ENCODE measurements at places on chromosomes 5 and 9.

DNA sequence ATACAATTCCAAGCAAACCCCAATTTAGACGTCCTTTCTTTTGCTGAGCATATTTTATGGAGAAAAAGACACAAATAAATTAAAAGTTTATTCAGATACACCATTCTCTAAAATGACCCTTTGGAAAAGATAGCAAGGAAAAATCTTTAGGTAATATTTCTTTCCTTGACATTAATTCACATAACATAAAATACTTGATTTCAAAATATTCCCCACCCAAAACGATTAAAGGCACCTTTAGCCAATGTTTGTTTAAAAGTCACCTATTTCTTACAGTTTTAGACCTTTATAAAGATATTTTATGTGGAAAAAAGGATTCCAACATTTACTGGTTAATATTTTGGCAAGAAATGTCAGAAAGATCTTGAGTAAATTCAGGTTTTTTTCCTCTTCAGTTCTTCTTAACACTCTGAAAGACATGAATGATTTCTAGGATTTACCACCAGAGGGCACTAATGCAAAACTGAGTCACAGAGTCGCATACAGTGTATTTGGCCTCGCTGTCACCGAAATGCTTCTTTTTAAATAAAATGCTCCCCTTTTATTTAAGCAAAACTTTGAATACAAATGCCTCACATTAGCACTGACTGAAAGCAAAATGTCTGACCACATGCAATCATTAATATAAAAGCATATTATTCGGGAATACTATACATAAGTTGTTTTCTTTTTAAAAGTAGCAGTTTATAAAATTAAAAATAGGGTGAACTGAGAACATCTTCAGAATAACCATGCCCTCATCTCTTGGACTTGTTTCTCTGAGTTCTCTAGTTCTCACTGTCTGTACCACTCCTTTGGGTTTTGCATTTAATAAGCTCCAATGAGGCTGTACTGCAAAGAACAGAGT lies 122.5 kb downstream of the SLC1A3 start:
- no peak for DNase-seq

GRCh38 chr9:107712390-107712789 lies 222.8 kb upstream of the KLF4 start:
- DNase-seq = no peak

DNA sequence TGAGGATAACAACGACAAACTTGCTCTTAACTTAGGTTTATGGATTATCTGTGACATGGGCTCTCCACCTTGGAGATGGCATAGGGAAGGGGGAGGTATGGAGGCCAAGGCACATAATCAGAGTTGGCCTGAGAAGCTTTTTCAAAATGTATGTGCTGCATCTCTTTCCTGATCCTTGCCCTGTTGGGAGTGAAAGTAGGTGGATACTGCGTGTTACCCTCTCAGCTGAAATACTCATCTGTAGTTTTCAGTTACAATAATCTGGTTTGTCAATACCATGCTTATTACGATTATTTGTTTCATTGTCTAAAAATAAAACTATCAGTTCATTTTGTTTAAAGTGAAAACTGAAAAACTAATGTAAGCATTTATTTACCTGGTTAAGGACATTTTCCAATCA lies 86.7 kb downstream of the SLC44A1 start:
- DNase-seq = no peak

GRCh38 chr5:73969195-73970036 lies 343.4 kb downstream of the ARHGEF28 start:
- DNase-seq = no peak

- no peak for DNase-seq
Observed at GRCh38 chr9:132171702-132172101, 9.8 kb downstream of the NTNG2 start.

DNA sequence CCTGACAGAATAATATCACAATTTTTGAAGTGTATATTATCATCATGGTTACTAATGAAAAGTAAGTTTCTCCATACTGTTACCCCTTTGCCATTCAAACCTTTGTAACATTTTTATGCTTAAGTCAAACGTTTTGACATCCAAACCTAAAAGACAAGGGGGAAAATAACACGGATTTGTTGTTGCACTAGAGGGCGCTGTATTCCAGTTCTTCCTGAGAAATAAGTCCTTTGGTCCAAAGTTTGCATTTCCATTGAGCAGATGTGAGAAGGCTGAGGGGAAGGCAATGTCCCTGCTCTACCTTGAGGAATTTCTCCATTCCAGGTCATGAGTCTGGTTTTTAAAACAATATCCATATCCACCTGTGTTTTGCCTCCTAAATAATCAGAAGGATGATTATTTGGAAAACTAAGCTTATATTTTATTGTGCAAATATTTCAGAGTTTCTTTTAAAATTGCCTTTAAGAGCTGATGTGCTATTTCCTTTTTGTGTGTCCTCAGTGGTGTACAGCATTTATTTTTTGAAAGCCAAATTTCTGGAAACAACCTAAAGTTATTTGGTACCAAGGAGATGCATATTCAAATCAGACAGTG lies 9.7 kb downstream of the LECT2 start:
- DNase-seq = no peak

GRCh38 chr9:6692433-6692832 lies 46.9 kb upstream of the GLDC start:
- no peak for DNase-seq

DNA sequence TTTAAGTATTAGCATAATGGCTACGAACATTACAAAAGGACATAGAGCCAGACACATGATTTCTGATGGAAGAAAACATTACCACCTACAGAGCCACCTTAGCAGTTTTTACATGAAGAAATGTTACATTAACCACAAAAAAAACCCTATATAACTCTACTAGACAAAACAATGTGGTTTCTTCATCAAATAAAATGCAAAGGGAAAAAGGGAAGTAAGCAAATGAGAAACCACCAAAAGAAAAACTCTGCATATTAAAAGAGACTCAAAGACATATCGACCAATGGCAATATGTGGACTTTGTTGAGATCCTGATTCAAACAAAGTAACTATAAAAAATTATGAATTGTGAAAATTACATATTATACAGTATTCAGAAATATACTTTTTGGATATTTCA lies 132.7 kb downstream of the TSSK1B start:
- DNase-seq = no peak

GRCh38 chr9:37037503-37038301 lies 3.6 kb upstream of the PAX5 start:
- no peak for DNase-seq

GRCh38 chr5:72372923-72373322 lies 52.8 kb downstream of the PTCD2 start:
- DNase-seq = no peak

- no peak for DNase-seq
Observed at GRCh38 chr5:10261065-10261464, 11.0 kb downstream of the CCT5 start.

GRCh38 chr5:107263387-107264018 lies 407.2 kb downstream of the EFNA5 start:
- no peak for DNase-seq

GRCh38 chr9:113492343-113493202 lies 29.0 kb downstream of the RGS3 start:
- DNase-seq = no peak

- no peak for DNase-seq
Observed at GRCh38 chr5:100188339-100188738, 346.8 kb upstream of the FAM174A start.

DNA sequence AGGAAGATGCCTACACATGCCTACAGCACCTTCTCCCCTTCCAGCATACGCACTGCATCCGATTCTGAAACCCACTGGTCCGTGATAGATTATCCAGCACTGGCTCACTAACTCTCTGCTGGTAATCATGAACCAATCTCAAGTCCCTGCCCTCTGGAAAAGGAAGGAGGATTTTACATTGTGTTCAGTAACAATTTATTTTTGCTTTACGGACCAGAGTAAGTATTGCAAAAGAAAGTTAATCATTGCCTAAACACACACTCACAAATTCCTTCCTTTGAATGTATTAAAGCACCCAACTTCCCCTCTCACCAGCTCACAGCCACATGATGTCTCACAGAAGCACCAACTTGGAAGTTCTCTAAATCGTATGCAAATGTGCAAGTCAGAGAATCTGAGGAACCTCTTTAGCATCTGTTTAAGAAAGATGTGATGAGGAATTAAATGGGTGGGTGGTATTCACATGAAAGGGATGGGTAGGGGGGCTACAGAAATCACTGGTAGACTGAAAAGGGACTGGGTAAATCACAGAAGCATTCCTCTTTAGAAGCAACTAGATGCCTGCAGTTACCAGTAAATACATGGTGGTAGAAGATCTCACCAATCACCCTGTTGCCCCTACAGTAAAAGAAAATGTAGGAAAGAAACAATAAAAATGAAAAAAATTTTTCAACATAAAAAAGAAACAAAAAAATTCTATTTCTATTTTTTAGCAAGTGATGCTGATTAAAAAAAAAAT lies 8.4 kb downstream of the GNAQ start:
- no peak for DNase-seq

DNA sequence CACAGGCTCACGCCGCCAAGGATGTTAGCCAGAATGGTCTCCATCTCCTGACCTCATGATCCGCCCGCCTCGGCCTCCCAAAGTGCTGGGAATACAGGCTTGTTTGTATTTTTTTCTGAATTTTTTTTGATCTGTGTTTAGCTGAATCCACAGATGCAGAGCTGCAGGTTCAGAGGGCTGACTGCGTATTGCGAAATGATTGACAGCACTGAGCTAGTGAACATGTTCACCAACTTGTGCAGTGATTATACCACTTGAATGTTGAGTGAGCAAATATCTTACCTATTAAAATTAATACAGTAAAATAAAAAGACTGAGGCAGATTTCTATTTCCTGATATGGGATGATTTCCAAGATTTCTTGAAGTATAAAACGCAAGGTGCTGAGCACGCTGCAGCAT lies 123.1 kb upstream of the PHYKPL start:
- no peak for DNase-seq

GRCh38 chr9:126613651-126614050 lies at the start of gene LMX1B:
Gene LMX1B (plus strand): TSS chr9:126613928. CDS start chr9:126614450, 522 bp downstream.
- no peak for DNase-seq

DNA sequence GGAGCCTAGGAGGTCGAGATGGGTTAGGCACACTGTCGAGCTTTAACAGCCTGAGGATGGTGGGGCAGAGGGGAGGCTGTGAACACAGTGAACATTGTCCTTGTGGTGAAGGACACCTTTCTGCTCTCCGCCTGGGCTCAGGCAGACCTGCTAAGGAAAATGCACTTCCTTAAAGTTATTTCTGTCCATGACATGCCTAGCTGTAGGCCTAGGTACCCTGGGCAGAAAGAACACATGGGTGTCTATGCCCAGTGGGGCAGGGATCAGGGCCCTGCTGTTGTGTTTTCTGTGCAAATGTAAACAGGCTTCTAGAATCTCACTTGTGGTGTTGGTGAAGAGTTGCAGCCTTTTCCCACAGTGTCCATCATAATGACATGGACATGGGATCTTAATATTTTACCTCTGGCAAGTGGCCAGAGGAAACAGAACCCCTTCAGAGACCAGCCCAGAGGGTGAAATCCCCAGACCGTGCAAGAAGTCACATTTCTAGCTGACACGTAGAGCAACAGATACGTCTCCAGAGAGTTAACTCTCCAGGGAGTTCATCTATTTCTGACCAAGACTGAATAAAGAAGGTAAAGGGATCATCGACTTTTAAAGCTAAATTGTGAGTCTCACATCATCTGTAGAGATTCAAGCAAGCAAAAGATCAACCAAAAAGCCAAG lies 79.2 kb downstream of the C9orf152 start:
- no peak for DNase-seq

DNA sequence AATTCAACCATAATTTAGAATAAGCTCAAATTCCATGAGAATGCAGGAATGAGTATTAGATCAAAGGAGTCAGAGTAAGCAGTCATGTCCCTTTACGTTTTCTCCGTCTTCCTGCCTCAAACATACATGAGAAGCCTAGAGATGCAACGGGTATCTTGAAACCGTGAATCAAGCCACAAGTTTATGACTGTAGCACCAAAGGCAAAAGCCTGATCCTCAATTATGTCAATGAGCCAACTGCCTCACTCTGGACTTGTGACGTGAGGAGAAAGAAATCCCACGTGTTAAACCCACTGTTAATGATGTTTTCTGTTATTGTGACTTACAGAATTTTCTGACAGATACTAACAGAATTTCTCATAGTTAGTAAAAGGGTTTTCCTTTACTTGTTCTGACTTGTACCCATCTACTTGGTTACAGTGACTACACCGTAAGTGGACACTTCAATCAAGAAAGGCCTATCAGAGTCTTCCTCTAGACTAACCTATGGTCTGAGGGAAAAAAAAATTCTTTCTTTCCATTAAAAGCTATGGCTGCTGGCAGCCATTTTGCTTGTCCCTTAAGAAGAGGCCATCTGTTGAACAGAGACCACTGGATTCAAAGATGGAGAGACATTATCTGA lies 35.3 kb upstream of the HK3 start:
- no peak for DNase-seq

DNA sequence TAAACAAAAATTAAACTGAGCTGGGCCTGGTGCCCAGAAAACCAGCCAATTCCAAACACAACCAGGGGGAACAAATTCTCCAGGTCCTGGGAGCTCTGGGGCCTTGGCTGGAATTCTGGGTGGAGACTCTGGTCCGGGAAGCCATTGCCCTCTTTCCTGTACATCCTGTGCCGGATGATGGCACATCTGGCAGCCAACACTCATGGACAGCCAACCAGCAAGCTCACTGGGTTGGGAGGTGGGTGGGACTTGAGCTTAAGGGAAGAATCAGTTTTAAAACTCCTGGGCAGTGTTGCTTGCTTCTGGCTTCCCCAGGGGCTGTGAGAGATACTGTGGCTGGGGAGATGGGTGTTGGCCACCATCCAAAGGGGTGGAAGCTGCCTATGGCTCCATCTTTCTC lies 56.1 kb downstream of the PCDH1 start:
- no peak for DNase-seq

Data from stimulated activated CD4-positive, alpha-beta T cell treated with anti-CD3 and anti-CD28 coated beads, TNF-alpha, amount 100 ng/mL, for 1 hour (primary cell).